ENCODE measurements at places on chromosomes 2 and 18.

DNA sequence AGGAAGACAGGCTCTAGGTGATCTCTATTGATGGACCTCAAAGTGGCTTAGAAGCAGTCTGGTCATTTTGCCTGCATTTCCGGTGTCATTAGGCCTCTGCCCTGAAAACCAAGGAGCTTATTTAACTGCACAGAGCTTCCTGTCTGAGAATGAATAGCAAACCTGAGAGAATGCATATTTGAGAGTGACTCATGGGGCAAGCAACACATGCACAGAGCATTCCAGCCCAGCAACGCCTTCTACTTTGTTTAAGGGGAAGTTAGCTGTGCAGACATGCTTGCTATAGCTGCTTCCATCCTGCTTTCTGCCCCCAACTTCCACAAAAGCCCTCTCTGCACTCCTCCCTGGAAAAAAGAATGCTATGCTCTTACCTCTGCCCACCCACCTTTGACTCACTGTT is 232.8 kb downstream of the GRB14 start:
- DNase-seq, result peak; percentile 36

DNA sequence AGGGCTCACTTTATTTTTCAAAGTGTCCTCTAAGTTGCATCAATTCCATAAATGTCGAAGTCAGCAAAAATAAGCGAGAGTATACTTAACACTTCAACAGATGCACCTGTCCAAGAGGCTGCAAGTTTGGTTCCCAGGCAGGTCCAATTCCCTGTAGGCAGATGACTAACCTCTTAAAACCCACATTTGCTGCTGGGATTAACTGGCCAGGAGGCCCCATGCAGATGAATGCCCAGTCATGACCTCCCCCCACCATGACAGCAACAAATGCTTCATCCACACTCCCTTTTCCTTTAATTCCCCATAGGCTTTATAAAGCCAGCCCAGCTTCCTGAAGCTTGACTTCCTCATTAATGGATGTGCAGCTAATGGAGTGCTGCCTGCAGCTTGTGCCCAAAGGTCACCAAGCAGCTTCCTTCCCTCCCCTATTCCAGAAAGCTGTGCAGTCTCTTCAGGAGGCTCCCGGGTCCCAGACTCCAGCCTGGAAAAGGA is 35.7 kb downstream of the REEP1 start:
- DNase-seq, result peak; percentile 39

GRCh38 chr2:129975016-129975774 is 4.3 kb upstream of the RAB6C start:
- DNase-seq, result no peak

- peak; percentile 42 for DNase-seq
These were observed 3.5 kb downstream of the RHOB start for GRCh38 chr2:20450201-20450999.

DNA sequence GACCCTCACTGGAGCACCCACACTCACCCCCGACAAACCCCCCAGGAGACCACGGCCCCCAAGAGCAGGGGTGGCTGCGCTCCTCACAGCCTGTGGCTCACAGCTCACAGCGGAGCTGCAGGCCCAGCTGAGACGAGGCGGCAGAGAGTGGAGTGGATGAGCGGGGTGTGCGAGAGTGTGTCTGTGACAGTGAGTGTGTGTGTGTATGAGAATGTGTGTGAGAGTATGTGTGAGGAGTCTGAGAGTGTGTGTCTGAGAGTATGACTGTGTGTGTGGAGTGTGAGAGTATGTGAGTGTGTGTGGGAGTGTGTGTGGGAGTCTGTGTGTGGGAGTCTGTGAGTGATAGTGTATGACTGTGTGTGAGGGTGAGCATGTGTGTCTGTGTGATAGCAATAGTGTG is 55.3 kb upstream of the ID2 start:
- DNase-seq, result no peak

- no peak for DNase-seq
These were observed 179.4 kb downstream of the DOK6 start for GRCh38 chr18:69580107-69580506.

DNA sequence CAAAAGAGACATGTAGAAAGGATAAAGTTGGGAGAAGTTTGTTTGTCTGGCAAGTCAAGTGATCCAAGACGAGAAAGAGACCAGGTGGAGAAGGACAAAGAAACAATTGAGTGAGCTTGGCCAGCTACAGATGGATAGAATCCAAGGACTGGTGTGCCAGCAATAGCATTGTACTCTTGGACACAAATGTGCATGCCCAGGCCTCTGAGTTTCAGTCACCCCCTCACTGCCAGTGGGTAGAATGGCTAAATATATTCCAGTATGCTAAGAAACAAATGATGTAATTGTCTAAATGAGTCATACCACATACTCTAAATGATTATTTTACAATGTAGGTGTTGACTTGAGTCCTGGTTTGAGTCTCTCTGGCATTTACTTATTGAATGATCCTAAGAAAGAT is 881.3 kb downstream of the LRRTM4 start:
- DNase-seq, result no peak

GRCh38 chr18:48634975-48635374 is 96.1 kb downstream of the CTIF start:
- no peak for DNase-seq

DNA sequence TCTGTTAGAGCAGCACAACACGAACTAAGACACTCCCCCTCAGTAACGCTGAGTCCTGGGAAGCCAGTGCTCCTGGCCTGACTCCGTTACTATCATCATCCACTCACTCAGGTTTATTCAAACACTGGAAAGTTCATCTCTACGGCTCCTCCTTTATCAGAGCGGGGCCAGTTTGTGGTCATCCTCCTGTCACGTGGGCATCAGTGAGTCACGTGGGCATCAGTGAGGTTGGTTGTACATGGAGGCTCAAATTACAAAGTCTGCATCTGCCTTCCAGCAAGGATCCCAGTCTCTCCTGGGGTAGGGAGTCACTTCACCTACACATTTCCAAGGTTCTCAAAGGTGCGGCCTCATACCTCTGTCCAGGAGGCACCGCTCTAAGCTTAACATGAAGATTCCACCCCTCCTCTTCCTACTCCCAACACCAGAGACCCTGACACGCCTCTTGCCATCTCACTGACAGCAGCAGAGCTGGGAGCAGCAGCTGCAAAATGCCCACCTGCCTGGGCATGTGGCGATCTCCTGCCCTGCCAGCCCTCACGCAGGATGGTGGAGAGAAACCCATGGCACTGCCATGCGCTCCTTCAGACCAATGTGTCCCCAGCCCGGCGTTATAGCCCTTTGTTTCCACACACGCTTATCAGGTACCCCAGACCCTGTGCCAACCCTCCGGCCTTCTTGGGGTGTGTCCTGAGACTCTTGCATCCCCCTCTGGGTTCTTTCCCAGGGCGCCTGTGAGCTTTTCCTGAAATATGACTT is 99.2 kb upstream of the PTPRM start:
- DNase-seq, result no peak

DNA sequence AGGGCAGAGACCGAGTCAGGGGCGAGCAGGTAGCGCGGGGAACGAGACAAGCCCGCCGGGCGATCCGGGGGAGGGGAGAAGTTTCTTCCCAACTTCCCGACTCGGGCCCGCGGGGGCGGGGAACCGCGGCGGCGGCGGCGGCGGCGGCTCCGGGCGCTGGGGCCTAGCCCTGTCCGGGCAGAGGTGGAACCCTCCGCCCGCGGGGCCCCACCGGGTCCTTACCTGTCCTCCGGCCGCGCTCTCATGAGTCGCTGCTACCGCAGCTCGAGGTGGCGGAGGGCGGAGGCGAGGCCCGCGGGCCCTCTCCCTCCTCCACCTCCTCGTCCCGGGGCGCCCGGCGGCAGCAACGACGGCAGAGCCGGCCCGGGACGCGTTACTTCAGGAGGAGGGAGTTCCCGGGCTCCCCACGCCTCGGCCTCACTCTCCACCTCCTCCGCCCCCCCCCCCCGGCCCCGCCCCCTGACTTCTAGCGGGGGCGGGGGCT is at the start of gene YES1:
Gene YES1, minus strand, starts transcription at position 351 of the 484 bp plus-strand sequence. CDS start 55,415 bp downstream, outside the sequence.
- DNase-seq, result no peak

DNA sequence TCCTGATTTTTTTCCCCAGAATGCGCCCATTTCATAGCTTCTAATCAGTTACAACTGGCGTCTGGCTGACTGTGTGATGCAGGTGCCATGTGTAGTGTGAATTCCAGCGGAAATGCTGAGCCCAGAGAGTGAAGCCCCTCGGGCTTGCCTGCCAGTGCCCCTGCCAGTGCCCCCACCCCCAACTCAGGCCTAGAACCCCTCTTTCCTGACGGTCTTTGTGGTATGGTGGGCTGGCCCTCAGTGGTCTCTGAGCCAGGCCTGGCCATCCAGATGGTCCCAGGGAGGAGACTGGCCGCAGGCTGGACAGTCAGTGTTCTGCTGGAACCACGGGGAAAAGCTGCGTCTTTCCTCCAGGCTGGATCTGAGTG is 3.1 kb downstream of the RAMP1 start:
- DNase-seq, result no peak

GRCh38 chr2:170446078-170446477 is 268.1 kb downstream of the MYO3B start:
- DNase-seq, result no peak

DNA sequence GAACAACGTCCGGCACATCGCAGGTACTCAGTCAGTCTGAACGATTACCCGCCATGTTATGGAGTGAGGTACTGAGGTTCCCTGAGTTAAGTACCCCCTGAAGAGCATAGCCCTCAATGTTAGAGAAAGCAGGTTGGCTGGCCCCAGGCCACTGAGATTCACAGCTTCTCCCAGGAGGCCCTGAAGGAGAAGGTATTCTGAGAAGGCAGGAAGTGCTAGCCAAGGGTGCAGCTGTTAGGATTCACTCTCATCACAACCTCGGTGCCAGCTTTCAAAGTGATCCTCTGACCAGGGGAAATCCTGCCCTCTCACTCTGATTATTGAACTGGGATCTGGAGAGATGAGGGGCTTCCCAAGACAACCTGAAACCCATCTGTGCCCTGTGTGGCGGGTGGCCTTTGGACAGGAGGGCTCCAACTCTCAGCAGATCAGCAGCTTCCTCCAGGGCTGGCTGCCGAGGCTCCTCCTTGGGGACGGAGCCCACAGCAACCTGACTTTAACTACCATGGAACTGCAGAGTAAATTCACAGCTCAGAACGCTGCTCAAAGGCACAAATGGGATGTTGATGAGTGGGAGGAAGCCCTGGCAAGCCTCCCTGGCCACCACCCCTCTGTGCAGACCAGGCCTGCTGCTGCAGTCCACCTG is 7.8 kb downstream of the EHD3 start:
- no peak for DNase-seq

- no peak for DNase-seq
These were observed 380.6 kb upstream of the REG3G start for GRCh38 chr2:78644854-78645253.

DNA sequence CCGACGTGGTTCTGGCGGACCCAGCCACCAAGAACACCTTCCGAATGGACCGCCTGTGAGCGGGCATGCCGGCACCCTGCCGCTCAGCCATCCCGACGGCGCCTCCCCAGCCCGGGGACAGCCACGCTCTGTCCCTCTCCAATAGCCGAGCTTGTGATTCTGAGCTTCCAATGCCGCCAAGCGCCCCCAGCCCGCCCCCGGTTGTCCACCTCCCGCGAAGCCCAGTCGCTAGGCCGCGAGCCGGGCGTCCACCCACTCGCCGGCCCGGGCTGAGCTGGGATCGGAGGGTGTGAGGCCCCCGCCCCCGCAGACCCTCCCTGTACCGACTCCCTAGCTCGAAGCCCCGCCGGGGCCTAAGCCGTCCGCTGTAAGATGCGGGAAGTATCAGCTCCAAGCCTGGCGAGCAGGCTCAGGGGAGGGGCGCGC is 1195.1 kb upstream of the CHAC2 start:
- no peak for DNase-seq
